Ammon's horn (tissue), 1 donor: ENCODE measurements at places on chromosomes 12 and 14.
A peak's percentile ranks its signal among the peaks of the same experiment; 100 is the strongest.

DNA sequence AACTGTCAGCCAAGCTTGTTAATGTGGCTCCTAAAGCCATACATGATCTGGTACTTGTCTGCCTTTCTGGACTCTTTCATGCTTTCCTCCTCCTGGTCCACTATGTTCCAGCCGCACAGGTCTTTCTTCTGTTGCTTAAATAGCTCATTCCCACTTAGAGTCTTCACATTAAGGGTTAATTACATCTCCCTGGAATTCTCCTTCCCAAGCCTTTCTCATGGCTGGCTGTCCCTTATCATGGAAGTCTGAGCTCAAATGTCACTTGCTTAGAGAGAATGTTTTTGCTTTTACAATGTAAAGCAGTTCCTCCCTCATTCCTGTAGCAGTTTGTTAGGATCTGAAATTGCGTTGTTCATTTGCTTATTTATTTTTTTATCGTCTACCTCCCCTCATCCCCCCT is 199.6 kb downstream of the TRHDE start:
- DNase-seq: no peak

DNA sequence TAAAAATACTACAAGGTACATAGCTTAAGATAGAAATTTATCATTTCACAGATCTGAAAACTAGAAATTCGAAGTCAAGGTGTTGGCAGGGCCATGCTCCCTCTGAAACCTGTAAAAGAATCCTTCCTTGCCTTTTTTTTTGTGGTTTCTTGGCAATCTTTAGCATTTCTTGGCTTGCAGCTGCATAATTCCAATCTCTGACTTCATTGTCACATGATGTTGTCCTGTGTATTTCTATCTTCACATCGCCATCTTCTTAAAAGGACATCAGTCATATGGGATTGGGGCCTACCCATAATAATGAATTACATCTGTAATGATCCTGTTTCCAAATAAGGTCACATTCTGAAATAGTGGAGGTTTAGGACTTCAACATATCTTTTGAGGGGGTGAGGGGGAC is 250.4 kb downstream of the TMTC2 start:
- no peak for DNase-seq

DNA sequence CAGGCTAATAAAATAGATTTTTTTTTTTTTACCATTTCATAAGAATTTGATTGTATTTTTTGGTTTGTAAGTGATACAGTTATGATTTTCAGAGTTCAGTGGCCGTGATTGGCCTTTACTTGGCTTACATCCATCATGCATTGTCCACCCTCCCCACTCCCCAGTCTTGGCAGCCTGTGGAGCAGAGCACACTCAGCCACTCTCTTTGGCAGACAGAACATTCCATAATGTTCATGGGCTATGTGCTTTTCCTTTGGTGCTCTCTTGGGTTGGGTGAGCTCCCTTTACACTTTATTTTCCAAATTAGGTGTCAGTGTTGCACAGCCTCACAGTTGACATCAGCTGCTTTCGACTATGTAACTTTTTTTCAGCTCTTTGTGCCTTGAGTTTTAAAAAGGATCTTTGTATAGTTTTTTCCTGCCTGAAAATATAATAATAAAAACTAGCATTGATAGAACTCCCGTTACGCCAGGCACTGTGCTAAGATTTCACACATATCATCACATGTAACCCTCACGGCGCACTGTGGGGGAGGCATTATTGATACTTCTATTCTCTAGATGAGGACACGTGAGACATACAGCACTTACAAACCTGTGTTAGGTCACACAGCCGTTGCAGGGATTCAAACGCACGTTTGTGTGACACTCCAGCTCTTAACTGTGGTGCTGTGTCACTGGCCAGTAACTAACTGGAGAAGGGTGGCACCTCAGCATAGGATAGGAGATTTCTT is 21.5 kb downstream of the SUDS3 start:
- DNase-seq: peak; percentile 21

DNA sequence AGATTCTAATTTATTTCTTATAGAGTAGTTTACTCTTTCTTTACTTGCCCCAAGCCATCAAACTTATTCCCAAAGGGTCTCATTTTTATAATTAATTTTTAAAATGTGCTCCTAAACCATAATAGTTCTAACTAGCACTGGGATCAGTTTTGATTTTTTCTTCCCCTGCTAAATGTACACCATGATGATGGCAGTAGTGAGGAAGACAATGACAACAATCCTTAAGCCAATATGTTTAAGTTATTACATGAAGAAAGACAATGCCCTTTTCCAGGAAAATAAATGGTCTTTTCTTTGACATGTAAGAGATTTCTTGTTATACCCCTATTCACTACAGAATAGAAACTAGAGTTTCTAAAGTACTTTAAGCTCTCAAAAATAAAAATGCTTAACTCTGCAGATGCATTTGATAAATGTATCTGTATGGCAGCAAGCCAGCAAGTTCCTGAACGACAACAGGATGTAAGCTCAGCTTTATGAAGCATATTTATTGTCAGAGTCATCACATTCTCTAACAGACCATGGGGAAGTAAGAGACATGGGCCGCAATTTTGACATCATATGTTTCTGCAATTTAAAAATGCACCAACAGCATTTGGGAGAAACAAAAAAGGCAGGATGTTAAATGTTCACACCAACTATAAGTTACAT is 36.0 kb upstream of the SNX6 start:
- DNase-seq: no peak

DNA sequence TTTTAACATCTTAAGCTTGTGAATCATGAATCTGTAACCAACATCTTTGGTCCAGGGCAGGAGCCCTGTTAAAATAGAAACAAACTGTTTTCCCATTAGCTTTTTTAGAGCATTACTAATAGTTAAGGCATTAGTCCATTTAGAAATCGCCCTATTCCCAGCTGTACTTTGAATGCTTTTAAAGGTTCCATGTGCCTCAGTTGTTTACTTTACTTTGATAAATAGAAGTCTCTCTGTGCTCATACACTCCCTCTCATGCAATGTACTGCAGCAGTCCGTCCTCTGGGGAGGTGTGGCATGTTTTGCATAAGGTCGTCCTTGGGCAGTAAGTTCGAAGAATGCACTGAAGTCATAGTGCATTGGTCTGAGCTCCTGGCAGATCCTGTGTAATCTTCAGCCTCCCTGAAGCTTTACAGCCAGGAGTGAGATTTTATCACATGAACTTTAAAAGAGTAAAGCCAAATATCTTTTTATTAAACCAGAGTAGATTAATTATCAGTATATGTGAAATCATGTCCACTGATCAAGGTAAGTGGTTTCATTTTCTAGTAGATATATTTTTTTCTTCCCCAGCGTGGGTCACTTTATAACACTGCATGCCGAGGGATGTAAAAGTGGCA is 134.7 kb downstream of the FGD4 start:
- DNase-seq: peak; percentile 62

- no peak for DNase-seq
Measured at GRCh38 chr12:116037941-116038837, 239.3 kb downstream of the MED13L start.

- DNase-seq: peak; percentile 93
Measured at GRCh38 chr14:50342221-50343078, 30.3 kb downstream of the DMAC2L start.

DNA sequence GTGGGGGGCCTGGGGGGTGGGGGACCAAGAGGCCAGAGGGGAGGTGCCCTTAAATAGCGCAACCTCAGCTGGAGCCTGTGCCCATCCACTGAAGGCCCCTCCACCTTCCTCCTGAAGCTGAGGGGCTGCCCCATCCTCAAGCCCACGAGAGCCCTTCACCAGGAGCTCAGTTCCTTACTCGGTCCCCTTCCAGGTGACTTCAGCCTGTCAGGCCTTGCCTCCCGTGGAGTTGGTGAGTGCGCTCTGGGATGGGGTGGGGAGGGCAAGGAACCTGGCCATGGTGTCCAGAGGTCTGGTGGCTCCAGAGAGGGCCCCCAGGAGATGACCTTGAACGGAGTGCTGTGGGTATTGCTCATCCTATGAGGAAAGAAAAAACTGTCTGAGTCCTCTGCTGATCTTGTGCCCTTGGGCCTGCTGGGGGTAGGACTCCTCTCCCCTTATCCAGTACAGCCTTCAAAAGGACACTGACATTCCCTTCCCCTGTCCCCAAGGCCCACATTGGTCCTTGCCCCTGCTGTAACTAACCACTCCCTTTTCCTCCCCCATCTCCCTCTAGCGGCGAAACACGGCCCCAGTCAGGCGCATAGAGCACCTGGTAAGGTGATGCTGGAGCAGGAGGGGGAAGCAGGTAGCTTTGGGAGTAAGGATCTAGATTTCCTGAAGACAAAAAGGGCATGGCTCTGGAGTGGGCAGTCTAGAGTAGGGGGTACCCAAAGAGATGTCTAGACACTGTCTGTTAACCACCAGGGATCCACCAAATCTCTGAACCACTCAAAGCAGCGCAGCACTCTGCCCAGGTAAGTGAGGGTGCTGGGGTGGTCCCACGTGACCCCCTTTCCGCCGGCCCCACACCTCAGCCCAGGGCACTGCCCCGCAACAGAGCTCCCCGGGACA is 3.6 kb downstream of the TNS2 start:
- DNase-seq: peak; percentile 76

DNA sequence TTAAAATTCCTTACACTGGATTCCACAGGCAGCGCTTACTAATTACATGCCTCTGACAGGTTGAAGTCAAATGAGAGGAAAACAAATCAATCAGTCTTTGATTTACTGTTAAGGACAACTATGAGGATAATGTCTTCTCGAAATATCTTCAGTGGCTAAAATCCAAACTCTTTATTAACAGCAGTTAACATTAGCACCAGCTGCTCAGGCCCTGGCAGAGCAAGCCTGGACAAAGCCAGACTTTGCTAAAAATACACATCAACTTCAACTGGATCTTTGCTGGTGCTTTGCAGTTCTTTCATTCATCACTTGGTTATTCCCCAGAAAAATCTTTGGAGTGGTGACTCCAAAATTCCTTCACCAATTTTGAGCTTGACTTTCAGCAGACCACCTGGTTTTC is 98.7 kb downstream of the HECTD4 start:
- DNase-seq: no peak

- no peak for DNase-seq
Measured at GRCh38 chr14:33359288-33359881, 420.7 kb downstream of the NPAS3 start.

DNA sequence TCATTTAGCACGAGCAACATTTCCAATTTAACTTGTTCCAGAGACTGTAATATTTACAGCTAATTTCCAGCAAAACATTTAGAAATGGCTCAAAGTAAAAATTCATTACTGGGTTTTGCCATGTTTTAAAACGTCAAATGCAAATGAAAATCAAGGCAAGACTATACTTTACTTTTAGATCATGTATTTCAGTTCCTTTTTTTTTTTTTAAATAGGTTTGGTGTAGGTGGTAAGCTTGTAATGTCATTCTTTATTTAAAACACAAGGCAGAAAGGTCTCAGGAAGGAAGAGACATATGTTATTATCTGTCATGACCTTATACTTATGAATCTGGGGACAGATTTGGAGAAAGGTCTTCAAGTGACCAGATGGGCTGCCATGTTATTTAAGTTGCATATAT is 54.1 kb downstream of the GRIP1 start:
- DNase-seq: no peak

- DNase-seq: no peak
Measured at GRCh38 chr12:49784756-49785409, 43.3 kb downstream of the NCKAP5L start.

DNA sequence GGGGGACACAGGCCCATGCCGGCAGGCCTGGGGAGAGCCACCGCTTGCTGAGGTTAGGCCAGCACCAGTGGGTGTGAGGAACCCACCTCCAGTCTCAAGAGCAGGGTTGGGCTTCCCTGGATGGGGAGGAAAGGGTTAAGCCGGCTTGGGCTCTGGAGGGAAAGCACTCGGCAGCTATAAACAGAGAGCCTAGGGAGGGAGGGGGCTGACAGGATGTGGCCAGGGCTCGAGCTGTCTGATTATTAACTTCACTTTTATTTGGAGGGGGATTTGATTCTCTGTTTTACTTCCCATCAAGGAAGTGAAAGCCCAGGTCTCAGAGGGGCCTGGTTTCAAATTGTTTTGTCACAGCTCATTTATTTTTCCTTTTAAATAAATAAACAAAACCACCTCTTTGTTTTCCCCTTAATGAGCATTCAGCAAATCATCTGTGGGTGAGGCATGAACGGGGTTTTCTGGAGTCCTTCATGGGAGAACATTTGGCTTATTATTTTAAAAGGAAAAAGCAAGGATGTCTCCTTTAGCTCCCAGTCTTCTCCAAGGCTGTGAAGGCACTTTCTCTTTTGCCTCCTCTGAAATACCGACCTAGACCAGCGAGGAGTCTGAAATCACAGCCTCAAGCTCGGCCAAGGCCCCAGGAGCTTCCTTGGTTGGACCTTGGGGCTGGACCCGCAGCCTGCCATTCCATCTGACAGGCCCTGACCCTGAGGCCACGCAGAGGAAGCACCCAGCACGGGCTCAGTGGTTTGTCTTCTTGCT is 21.9 kb upstream of the ZFP36L1 start:
- peak; percentile 70 for DNase-seq

- no peak for DNase-seq
Measured at GRCh38 chr12:127538316-127538715, 728.7 kb upstream of the TMEM132C start.

DNA sequence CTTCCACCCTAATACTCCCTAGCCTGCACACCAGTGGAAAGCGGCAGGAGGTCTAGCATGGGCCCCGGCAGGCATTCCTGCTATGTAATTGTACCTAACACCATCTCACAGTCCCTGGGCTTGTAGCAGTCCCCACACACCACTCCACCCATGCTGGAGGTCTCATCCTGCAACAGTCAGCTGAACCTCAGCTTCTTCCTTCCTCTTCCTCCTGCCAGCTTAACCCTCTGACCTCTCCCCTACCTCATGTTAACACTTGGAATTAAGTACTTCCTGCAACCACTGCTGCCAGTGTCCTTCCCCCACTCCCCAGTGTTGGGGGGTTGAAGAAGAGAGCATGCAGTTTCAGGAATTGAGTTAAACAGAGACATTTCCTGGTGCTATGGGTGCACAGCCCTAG is 7.6 kb downstream of the ADCY4 start:
- DNase-seq: no peak

DNA sequence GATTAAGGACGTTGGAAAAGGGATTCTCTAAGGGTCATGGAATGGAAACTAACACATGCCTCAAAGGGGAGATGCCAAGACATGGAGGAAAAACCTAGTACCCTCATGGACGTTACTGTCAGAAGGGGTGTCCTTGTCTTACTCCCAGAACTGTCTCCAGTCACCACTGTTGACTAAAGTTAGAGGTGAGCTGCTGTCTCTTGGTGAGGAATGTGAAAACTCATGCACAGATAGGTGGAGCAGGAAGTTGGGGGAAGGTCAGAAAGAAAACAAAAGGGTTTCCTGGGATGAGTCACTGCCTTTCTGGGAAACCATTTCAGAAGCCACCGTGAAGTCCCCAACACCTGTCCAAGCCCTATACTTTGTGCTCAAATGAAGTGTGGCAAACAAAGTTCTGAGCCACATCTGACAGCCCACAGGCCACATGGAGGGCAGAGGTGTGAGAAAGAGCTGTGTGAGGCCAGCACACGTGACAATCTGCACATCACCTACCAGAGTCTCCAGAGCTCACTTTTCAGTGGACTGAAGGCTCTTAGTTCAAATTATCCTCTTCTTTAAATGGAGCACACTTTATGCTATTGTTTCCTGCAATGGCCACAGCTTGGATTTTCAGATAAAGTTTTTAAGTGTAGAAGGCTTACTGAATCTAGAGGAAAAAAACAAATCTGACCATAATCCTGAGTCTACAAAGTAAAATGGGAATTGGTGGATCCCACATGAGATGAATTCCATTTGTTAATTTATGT is 92.9 kb upstream of the EGLN3 start:
- DNase-seq: no peak
